ENCODE measurements at places on chromosomes 13 and 19.

DNA sequence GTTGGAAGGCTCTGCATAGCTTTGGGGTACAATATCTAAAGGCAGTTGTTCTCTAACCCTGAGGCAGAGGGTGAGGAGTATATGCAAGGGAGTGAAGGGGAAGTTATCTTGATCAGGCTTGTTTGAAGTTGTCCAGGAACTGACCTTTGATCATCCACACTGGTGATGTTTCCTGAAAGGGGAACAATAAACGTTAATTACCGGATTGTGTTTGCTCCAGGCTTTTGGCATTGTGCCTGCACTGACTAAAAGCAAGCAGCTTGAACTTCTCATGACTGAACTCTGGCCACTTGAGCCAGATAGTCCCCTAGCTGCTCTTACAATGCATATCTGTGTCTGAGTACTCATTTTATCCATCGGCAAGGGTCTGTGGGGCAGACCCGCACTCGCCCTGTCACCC, 27.0 kb upstream of the ZNF726 start:
- DNase-seq: no peak

- no peak for DNase-seq
Observed at GRCh38 chr13:110186231-110186855, 120.6 kb downstream of the COL4A1 start.

DNA sequence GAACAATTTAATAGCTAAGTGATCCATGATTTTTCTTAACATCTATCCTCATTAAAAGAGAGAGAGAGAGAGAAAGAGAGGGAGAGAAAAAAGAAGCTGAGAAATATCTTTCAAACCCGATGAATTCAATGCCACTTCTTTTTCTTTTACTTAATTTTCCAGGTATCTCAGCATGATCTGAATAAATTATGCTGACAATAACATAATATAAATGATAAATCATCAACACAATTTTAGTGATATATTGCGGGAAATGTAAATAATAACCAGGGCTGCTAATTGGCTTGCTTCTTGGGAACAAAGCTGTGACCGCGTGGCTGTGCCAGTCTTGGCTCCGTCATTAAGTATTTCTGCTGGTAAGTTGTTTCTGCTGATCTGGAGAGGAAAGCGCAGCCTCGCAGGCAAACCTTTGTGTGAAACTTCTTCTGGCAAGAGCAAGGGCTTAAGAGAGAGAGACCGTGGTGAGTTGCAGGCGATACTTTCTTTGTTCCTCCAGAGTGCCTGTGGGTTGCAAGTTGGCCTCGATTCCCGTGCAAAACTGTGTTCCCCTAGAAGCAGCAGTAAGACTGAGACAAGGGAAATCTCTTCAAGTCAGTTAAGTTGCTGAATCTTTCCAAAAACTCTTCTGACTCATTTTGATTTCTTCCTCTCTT, 489.1 kb upstream of the TSHZ3 start:
- DNase-seq: no peak

GRCh38 chr13:110714797-110715394, 1.4 kb downstream of the ING1 start:
- peak; percentile 29 for DNase-seq

DNA sequence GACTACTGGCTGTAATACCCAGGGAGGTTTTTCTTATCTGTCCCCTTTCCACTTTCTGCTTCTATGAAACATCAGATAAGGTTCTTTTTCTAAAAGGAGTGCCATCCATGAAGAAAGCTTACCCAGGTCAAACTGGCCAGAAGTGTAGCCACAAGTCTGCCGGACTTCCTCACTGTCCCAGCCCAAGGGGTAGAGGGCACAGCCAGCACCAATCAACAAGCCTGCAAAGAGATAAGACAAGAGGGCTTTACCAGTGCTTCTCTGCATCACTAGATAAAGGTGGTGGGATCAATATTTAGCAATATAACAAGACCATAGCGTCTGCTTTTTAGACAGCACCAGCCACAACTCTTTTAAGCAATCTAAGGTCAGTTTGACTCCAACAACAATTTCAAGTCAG, 224.7 kb downstream of the LHFPL6 start:
- DNase-seq: no peak

- no peak for DNase-seq
Observed at GRCh38 chr13:113495494-113496210, 5.1 kb upstream of the DCUN1D2 start.

GRCh38 chr19:14310055-14310454, 71.2 kb upstream of the ADGRE5 start:
- no peak for DNase-seq

DNA sequence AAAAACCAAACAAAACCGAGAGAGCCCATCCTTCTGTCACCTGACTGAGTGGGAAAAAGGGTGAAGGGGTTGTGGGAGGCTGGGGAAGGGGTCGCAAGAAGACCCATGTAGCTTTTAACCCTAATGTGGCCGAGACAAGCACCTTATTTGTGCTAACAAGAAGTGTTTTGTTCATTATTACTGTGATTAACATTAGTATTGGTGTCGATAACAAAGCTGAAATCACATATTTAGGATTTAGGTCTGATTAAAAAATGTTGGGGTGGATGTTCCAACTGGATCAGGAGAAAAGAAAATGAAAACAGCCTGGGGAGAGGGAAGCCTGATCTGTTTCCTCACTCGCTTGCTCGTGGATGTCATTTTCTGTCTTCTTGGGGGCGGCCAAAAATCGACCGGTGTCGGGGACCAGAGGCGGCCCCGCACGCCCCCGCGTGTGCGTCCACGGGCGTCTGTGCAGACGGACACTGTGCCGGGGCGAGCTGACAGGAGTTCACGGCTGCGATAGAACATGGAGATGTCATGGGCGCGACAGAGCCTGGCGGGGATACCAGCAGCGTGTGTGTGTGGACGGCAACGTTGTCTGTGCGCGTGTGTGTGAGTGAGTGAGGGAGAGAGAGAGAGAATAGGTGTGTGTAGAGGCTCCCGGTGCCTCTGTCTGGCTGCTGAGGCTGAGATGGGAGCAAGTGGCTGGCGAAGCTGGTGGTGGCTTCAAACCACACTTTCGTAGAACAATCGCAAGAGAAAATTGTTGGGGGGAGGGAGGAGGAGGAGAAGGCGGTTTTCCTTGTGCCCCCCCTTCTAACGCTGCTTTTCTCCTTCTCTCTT, 29.1 kb downstream of the NFIX start:
- DNase-seq: no peak

DNA sequence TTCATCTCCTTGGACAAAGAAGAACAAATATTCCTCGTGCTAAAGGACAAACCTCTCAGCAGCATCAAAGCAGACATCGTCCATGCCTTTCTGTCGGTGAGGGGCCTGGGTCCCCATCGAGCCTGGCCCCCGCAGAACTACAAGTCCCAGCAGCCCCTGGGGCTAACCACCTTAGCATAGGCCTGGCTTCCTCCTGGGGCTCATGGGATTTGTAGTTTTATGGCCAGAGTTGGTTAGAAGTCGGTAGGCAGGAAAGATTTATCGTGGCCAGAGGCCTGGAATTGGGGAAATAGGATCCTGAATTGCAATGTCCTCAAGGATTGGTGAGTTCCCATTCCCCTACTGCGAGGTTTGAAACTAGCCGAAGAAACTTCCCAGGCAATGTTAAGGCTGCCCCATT, 19.6 kb downstream of the TMEM150B start:
- no peak for DNase-seq

- no peak for DNase-seq
Observed at GRCh38 chr13:113245849-113246796, 36.7 kb downstream of the CUL4A start.

GRCh38 chr13:113995051-113995601, 21.2 kb upstream of the C13orf46 start:
- DNase-seq: no peak

DNA sequence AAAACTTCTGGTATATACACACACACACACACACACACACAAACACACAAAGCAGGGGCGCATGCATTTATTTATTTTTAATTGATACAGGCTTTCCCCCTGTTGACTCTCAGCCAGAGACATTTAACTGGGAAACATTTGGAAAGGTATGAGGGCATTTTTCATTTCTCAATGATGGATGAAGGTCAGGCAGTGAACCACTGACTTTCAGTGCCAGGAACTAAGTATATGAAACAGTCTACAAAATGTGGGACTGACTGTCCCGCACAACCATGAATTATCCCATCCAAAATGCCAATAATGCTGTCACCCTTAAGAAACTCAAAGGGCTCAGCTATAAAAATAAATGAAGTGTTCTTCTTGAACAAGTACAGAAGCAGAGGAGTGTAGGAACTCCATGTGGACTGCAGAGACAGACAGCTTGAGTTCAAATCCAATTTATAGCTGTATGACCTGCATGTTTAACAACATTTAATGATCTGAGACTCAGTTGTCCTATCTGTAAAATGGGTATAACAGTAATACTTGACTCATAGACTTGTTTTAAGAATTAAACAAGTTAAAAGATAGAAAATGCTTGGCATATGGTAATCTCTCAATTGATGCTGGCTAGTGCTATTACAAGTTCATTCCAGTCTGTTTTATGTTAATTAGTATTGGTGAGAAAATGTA, 25.0 kb upstream of the INTS6 start:
- DNase-seq: no peak

DNA sequence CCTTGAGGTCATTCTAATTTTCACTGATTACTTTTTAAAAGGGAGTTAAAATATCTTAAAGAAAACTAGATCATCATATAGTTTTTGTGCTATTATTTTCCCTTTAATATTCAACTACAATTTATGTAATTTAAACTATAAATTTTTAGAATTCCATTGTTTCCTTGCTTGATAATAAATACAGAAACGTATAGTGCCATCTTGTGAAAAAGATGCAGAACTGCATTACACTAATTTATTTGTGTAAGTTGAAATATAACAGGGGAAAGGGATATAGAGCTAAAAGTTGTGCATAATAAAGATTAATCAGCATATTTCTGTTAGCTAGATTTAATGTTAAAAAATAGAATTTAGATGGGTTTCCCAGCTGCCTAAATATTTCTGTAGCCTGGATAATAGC, 61.5 kb upstream of the TDRD3 start:
- DNase-seq: no peak

DNA sequence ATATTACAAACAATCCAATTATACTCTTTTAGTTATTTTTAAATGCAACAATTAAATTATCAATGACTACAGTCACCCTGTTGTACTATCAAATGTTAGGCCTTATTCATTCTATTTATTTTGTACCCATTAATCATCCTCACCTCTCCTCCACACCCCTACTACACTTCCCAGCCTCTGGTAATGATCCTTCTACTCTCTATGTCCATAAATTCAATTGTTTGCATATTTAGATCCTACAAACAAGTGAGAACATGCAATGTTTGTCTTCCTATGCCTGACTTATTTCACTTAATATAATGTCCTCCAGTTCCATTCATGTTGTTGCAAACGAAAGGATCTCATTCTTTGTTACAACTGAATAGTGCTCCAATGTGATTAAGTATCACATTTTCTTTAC, 1414.6 kb downstream of the SLITRK1 start:
- no peak for DNase-seq

GRCh38 chr19:54478677-54479266, 5.7 kb upstream of the CDC42EP5 start:
- DNase-seq: no peak

GRCh38 chr19:4969292-4969771, 419 bp downstream of the KDM4B start:
- no peak for DNase-seq

DNA sequence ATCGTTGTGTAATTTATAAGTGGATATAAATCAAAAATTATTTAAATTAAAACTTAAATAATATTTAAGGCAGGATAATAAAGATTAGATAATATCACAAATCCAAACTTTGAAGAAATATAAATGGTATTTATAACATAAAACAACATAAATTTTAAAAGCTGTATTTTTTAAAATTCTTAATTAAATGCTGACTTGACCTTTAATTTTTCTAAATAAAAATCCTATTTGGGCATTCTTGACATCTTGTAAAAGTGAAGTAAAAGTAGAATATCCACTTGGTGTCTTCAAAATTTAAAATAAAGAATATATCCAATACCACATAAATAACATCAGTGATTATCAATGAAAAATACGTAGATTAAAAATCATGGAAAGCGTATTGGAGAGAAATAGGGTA, 87.7 kb downstream of the TNFSF13B start:
- DNase-seq: no peak

DNA sequence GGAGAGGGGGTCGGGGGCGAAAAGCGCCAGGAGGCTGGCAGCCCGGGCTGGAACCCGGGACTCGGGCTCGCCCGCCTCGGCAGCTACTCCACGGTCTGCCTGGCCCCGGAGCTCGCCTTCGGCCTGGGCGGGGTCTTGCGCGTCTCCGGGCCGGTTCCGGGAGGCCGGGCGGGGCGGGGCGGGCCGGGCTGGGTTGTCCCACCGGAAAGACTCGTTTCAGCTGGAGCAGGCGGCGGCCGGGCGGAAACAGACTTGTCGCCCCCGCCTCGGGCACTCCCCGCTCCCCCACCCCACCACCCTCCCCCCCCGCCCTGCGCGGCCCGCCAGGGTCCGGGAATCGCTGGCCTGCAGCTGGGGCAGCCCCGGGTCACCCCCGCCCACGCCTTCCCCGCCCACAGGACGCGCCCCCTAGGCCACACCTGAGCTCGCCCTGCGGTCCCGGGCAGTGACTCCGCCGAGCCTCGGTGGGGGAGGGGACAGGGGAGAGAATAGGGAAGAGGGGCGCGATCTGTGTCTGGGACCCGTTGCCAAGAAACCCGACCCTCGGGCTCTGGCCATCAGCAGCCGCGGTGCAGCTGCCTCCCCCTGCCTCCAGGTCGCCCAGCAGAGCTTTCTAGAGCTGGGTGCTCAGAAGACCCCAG, 109.4 kb downstream of the KCTD15 start:
- no peak for DNase-seq

GRCh38 chr19:2538096-2538757, 62.3 kb downstream of the GADD45B start:
- no peak for DNase-seq

DNA sequence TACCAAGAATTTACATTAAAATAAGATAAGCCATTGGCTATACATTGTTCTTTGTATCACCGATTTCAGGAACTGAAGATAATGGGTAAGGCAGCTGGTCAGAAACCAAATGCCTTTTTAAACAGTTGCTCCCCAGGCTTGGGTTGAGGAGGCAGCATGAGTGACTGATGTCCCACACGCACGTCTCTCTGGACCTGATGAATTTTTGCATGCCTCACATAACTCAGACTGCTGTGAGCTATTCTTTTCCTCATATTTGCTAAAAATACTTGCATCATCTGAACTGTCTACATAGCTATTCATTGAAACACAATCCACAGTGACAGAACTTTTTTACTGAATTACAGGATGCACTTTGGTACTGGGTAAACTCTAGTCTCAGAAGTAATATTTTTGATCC, 123.6 kb upstream of the MAB21L1 start:
- DNase-seq: no peak

GRCh38 chr19:10552510-10553053, 8.9 kb downstream of the ATG4D start:
- no peak for DNase-seq

DNA sequence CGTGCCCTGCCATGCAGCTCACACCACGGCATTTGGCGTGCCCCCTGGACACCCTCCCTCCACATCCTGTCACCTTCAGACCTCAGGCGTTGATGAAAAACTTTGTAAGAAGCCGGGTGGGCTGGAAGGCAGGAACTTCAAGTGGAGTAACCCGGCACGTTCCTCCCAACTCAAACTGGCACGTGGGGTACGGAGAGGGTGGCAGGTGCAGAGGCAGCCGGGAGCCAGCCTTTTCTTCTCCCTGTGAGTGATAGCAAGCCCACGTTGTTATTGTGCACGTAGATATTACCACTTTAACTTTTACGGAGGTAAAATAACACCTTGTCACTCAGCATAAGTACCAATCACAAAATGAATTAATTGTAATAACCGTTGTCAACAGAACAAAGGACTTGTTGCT, 198.0 kb downstream of the ZNF536 start:
- no peak for DNase-seq
